ENCODE measurements at places on chromosomes 6 and 20.

DNA sequence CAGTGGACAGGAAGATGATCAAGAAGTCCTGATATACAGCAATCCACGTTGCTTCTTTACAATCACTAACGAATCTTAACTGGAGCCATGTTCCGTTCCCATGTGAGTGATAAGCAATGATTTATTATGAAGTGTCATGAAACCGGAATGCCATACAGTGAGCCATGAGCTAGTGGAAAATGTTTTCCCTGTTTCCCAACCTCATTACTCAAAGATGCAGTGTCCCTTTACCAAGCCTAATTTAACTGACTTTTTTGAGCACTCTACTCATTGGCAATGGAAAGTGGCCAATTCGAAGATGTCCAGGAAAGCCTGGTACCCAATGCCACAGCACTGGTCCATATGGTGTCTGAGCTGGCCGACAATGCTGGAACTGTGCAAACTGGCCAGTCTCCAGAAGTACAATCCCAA, 148.3 kb downstream of the ZNF217 start:
- DNase-seq: no peak

GRCh38 chr6:31180500-31180899, 10.0 kb upstream of the POU5F1 start:
- DNase-seq: peak; percentile 78

- DNase-seq: no peak
These were observed 109.8 kb downstream of the JARID2 start for GRCh38 chr6:15355683-15356099.

GRCh38 chr6:16236631-16237199, 1.7 kb upstream of the GMPR start:
- no peak for DNase-seq

- DNase-seq: peak; percentile 29
These were observed 36.4 kb downstream of the HLA-DPB1 start for GRCh38 chr6:33112148-33112547.

DNA sequence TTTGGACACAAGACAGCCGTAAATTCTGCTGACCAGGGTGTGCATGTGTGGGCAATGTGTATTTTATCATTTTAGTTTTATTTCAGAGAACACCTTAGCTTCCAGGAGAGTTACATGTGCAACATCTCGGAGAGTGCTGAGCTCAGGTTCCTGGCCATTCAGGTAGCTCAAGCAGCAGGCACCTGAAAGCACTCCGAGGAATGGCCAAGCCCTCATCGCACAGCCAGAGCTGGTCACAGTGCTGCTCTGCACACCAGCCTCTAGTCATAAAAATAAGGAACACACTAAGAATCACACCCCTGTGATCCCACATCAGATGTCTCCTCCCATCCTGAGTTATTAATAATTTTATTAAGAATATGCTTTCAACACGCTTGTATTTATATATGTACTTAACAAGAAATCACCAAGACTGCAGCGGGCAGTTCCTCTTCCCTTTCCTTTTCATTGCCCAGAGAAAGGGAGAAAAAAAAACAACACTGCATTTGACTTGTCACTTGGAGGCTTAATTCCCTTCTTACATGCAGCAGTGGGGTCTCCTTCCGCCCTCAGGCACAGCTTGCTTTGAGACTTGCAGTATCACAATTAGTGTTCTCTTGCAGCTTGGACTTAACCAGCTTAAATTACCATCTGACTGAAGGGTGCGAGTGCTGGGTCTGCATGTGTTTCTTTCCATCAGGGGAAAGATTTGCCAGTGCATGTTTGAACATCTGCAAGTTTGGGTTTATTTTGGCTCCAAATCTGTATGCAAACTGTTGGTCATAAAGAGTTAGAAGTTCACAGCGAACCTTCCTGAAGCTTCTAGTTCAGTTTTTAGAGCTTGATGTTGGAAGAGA, 36.0 kb upstream of the IRF4 start:
- no peak for DNase-seq

DNA sequence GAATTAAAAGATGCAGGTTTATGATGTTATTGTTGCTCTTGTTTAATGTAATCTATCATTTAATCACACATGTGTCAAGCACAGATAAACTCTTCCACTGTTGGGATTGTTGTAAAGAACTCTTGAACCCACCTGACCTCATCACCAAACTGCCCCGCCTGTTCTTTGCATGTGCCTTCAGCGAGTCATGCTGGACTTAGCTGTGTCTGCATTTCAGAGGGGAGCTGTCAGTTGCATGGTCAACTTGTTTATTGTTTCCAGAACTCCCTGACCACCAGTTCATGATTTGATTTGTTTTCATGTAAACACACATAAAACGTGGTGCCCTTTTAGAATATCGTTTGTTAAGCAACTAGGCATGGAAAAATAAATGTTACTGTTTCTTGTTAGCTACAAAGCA, 93.6 kb downstream of the KHDC1L start:
- no peak for DNase-seq

DNA sequence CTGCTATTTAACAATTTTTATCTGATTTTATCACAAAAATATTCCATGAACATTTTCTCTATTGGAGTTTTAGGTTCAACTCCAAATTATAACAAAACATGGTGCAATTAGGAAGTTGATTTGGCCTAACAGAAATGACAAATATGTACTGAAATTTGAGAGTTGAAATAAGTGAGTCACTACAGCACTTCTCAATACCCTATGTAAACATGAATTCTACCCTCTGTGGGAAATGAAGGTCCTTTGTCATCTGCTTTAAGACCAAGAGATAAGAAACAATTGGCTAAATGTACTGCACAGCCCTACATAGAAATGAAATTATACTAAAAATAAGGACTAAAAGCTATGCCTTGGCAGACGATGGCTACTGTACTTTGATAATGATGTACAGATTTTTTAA, 86.2 kb upstream of the BEND6 start:
- DNase-seq: no peak

- no peak for DNase-seq
These were observed 279.6 kb downstream of the HIVEP2 start for GRCh38 chr6:142665393-142665792.

GRCh38 chr6:40860443-40860842, 178.6 kb downstream of the UNC5CL start:
- DNase-seq: no peak

- peak; percentile 62 for DNase-seq
These were observed 48.4 kb downstream of the USP49 start for GRCh38 chr6:41846666-41847237.

DNA sequence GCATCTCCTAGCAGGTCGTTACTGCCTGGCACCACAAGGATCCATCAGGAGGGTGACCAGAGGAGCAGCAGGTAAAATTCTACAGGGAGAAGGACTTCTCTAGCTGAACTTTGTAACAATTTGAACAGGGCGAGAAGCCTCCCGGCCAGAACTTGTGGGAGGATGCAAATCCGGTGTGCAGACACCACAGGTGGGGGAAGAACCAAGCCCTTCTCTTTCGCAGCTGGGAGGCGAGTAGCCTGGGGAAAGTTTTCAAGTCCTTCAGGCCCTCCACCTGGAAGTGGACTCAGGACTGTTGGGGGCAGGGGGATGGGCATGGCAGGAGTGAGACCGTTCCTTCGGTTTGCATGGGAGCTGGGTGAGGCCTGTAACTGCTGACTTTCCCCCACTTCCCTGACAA, 42.7 kb upstream of the FAM210B start:
- DNase-seq: no peak

DNA sequence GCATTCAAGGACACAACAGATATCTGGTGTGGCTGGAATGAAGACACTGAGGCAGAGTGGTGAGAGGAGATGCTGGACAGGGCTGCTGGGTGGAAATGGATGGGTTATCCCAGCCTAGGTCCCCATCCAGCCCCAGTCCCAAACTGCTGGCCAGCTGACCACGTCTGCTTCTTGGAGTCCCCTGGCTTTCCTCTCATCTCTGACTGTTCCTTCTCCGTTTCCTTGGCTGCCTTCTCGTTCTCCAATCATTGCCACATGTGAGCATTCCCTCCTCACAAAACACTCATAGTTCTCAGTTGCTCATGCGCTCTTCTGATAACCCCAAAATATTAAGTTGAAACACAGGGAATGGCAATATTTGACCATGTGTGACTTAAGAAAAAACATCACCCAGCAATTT, 31.5 kb downstream of the MAFB start:
- no peak for DNase-seq

- no peak for DNase-seq
These were observed 11.2 kb downstream of the PHIP start for GRCh38 chr6:79066828-79067227.

DNA sequence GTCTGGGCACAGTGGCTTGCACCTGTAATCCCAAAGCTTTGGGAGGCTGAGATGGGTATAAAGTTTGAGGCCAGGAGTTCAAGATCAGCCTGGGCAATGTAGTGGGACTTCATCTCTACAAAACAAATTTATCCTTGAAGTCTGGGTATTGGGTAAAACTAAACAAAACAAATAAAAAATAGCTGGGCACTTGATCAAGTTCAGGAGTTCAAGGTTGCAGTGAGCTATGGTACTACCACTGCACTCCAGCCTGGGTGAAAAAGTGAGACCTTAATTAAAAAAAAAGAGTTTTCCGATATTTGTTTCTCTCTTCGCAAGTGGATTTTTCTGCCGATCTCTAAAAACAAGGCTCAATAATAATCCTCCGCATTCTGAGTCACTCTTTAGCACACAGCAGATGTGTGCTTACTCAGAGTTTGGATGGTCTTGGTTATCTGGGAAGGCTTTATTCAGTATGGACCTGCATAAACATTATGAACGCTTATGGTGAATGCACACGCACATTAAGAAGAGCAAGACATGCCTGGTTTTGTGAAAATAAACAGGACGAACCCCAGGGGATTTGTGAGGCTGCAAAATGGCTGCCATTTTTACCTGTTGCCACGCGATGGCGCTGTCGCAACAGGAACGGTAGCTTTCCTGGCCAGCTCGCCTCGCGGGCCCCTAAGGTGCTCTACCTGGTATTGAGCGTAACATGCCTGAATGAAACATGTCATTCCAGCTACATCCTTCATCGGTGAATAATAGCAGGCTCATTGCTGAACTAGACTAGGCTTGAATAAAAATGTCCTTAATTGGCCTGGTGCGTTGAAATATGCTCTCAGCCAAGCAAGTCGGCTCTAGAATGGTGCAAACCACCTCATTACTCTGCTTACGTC, 6.0 kb downstream of the OPN5 start:
- DNase-seq: peak; percentile 58

GRCh38 chr20:46690219-46691106, 1.2 kb upstream of the TP53RK start:
- no peak for DNase-seq

- DNase-seq: no peak
These were observed 25.3 kb downstream of the MDFI start for GRCh38 chr6:41663568-41663967.

- DNase-seq: no peak
These were observed 11.8 kb upstream of the IBTK start for GRCh38 chr6:82259389-82259788.

GRCh38 chr6:11036977-11037430, 7.1 kb downstream of the ELOVL2 start:
- DNase-seq: no peak

GRCh38 chr6:30747902-30748769, 3.8 kb upstream of the IER3 start:
- DNase-seq: no peak

- no peak for DNase-seq
These were observed at the start of gene B3GAT2 for GRCh38 chr6:70956451-70957283. Gene B3GAT2, minus strand, starts transcription at chr6:70957060. Its CDS starts 631 bp downstream, at chr6:70956429.

DNA sequence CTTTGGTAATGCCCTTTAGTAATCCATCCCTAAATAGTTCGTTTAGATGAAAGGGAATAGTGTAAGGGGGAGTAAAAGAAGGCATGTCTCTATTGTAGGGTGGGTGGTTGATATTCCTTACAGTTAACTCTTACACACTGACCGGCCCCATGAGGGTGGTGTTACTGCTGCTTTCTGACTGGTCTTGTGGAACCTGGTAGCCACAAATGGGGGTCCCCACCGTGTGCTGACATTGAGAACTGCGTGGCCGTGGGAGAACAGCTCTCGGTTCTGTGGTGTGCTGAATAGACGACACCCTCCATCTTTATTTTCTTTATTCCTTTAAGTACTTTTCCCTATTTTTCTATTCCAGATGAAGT, 19.3 kb downstream of the MRAP2 start:
- no peak for DNase-seq

DNA sequence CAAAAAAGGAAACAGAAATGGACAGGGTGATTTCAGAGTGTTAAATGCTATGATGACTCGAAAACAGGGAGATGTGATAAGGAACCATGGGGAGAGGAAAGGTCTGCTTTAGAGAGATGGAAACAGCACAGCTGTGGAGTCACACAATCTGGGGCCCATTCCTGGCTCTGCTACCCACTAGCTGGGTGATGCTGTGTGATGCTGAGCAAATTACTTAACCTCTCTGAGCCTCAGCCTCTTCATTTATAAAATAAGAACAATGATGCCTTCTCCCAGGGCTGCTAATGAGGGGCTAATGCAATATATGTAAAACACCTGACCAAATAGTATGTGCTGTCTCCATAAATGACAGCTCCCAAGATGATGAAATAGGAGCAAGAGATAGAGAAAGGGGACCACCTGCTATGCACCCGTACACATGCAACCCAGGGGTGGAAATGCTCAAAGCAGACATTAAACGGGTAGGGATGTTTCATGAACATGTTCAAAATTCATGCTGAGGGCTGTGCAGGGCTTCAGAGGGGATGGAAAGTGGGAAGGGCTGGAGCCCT, 27.7 kb downstream of the MDGA1 start:
- no peak for DNase-seq

GRCh38 chr20:1987826-1988225, 6.0 kb downstream of the PDYN start:
- DNase-seq: no peak

DNA sequence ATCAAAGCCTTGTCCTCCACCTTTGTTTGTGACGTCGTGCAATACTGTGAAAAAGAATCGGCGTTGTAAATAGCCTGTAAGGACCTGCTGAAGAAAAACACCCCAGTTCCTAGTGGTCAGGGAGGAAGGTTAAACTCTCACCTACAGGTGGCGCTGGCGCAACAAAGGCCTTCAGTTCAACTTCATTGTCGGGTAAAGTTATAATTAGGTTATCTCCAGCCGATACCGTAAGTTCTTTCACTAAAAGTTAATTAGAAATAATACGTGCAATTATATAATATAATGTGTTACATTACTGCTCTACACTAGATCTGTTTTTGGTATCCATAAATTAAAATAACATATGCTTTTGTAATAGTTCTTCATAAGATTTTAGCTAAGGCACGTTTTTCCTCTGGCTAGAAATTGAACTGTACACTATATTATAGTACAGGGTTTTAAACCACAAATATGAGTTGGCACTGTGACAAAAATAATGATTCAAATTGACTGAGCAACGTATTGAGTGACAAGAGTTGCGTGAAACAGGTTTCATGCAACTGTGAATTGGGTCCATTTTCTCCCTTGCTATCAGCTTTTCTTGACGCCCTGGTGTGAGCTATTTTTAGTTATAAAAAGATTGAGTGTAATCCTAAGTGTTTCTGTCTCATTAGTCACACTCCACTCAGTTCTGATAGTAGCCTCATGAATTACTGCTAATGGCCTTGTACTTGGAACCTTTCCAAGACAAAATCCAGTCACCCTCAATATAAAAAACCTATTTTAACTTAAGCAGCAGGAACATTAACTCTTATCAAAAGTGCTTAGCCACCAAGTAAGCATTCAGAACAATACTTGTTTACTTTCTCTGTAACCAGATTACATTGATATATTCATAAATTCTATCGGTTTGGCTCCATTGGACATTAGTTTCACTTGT, 62.3 kb downstream of the KIAA0319 start:
- peak; percentile 75 for DNase-seq

Measured in activated CD4-positive, alpha-beta memory T cell treated with anti-CD3 and anti-CD28 coated beads, Interleukin-2, amount 10 ng/mL, durations not matched to agents 7 days and 5 days (primary cell).